ENCODE measurements at places on chromosomes 5 and 9.

DNA sequence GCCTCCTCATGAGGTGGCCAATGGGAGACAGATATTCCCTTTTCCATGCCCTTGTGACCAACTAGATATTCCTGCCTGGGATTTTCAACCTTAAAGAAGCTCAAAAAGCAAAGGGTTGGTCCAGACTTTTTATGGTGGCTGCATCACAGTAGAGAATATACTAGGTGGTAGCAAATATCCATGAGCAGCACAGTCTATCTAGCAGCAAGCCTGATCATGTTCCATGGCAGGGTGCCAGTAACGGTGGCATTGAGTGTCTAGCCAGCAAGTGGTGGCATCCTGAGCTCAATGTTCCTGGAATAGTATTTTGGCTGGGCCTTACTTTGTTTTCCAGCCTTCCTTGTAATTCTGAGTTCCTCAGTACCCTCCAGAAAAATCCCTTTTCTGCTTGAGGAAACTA lies 25.8 kb downstream of the CDC25C start:
- DNase-seq, result no peak

- DNase-seq, result no peak
Measured at GRCh38 chr5:178221282-178221681, 11.3 kb downstream of the PHYKPL start.

DNA sequence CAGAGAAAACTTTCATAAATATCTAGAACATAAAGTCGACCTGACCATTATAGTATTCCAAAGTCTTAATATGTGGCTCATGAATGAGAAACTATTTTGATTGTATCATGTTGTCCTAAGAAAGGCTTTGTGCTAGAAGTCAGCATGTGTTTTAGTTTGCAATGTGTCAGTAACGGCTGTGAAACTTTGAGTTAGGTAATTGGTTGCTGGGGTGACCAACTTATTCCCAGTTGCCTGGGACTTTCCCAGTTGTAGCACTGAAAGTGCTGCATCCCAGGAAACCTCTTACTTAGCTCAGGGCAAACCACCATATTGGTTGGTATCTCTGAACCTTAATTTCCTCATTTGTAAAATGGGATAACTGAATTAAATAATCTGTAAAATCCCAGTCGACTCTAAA lies 114.6 kb upstream of the SLC12A2 start:
- no peak for DNase-seq

DNA sequence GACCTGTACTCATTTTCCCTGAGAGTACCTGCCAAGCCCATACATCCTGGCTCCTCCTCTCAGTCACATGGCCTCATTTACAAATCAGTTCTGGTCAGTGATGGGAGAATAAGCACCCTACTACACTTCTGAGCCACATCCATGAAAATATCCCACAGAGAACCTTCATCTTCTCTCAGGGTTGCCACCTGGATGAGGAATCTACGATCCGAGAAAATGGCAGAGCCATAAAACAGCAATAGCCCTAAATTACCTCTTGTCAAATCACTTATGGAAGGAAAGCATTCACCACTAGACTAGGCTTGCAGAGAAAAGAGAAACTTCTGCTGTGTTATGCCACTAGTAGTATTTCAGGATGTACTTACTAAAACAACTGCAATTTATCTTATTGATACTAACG lies 324.8 kb downstream of the BNC2 start:
- no peak for DNase-seq

- peak; percentile 84 for DNase-seq
Measured at GRCh38 chr5:90783460-90784333, 225.1 kb downstream of the ADGRV1 start.

- DNase-seq, result no peak
Measured at GRCh38 chr9:127169575-127169883, 47.1 kb upstream of the ANGPTL2 start.

DNA sequence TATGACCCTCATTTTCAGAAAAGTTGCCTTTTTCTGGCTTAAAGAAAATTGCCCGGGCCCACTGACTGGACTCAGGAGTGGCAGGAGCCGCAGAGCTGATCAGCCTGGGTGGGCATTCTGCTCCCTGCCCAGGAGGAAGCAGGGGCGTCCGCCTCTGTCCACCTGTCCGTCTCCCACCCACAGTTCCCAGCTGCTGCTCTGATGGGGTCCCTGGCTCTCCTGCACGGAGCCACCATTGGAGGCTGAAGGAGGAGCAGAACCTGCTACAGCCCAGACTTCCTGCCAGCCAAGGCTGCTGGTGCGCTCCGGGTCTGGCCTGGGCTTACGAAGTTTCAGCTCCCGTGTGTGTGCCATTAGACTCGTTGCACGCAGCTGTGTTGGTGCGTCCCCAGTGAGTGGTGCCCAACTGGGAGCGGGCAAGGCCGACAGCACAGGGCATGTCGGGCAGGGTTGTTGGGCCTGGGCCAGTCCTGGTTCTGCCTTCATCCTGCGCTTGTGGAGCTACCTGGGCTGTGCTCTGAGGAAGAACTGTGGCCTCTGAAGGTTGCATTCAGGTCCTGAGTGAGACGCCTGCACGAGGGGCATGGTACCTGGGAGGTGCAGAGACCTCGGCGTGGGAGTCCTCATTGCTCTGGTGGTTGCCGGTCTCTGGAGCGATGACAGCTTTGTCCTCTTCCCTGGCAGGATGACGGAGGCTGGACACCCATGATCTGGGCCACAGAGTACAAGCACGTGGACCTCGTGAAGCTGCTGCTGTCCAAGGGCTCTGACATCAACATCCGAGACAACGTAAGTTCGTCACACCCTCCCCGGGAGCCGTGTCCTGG lies 77.2 kb upstream of the CACNA1B start:
- no peak for DNase-seq

GRCh38 chr9:94084314-94084713 lies at the start of gene PTPDC1:
Gene PTPDC1 (plus strand): TSS chr9:94084464. CDS start chr9:94084531, 67 bp downstream.
- DNase-seq, result peak; percentile 40

- DNase-seq, result peak; percentile 62
Measured at GRCh38 chr5:60649288-60649917, 50.6 kb downstream of the DEPDC1B start.

DNA sequence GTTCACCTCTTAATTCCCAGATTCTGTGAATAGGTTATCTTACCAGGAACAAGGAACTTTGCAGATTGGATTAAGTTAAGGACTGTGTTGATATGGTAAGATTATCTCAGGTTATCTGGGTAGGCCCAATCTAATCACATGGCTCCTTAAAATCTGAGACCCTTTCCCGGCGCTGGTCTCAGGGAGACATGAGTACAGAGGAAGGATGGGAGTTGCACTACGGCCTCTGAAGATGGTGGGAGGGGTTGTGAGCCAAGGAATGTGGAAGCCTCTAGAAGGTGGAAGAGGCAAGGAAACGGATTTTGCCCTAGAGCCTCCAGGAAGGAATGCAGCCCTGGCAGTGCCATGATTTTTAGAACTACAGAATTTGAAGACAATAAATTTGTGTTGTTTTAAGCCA lies 95.1 kb downstream of the AK8 start:
- DNase-seq, result no peak

DNA sequence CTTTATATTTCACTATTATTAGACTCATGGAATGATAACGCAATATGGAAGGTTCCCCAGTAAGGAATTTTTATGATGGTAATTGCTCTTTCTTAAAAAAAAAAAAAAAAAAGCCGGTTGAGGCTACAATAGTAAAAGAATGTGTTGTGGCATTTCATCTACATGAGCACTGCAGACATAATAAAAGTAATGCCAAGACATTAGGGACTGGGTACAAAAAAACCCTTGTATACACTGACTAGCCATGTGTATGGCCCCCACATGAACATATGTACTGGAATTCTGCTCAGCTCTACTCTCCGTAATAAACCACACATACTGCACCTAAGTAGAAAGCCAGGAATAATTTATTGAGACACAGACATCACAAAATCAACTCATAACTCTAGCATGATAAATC lies 218.4 kb downstream of the ADAMTS6 start:
- no peak for DNase-seq

DNA sequence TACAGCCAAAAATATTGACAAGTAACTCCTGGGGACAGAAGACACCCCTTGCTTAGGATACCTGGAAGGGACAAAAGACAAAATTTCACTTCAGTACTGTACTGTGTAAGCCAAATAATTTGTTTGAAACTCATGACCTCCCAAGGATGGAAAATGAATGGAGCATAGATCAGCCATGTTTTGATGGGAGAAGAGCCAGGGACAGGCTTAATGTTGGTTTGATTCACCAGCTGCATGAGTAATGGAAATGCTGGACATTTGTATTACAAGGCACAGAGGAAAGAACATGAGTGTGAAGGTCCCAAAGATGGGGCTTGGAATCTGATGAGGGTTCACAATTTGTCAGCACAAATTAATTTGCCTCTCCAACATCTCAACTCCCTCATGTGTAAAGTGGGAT lies 122.8 kb downstream of the ENC1 start:
- DNase-seq, result no peak

DNA sequence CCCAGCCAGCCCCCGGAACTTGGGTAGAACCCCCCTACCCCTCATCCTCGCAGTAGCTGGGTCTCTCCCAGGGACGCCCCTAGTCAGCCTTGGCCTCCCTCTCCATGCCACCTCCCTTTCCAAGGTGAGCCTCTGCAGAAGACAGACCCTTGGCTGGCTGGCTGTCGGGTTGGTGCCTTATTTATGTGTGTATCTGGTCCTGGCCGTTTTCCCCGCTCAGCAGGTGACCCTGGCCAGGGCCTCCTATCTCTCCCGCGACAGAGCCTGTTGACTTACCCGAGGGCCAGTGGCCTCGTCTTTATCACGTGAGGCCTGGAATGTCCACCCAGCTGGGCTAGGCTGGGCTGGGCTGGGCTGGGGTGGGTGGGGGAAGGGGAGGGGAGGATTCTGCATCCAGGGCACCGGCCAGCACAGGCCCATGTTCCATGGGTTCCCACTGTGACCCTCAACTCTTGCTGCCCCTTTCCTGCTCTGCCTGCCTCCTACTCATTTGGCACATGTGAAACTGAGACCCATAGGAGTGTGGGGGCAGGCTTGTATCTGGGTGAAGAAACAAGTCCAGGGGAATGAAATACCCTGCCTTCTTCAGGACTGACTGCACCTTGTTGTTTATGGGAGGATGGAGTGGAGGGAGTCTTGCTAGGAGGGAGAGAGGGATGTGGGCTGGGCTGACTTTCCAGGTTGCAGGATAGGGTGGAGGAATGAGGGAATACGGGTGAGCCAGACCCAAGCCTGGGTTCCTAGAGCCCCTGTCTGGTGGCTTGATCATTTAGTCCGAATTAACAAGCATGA lies 3.1 kb downstream of the CXXC5 start:
- DNase-seq, result peak; percentile 88

DNA sequence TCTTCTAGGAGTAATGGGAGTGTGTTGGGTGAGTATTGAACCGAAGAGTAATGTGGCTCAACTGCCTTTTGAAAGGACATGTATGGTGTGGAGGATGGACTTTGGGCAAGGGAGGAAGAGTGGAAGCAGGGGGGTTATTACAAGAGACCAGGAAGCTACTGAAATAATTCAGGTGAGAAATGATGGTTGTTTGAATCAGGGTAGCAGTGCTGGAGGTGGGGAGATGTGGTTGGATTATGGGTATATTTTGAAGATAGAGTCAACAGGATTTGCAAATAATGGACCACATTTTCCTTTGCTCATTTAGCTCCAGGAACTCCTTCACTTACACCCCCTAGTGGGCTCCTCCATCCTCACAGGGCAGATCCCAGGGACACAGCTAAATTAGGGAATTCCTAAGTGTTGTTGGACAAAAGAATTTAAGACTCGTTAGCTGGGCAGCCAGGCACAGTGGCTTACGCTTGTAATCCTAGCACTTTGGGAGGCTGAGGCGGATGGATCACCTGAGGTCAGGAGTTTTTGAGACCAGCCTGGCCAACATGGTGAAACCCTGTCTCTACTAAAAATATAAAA lies 1.2 kb upstream of the SLC4A9 start:
- no peak for DNase-seq

DNA sequence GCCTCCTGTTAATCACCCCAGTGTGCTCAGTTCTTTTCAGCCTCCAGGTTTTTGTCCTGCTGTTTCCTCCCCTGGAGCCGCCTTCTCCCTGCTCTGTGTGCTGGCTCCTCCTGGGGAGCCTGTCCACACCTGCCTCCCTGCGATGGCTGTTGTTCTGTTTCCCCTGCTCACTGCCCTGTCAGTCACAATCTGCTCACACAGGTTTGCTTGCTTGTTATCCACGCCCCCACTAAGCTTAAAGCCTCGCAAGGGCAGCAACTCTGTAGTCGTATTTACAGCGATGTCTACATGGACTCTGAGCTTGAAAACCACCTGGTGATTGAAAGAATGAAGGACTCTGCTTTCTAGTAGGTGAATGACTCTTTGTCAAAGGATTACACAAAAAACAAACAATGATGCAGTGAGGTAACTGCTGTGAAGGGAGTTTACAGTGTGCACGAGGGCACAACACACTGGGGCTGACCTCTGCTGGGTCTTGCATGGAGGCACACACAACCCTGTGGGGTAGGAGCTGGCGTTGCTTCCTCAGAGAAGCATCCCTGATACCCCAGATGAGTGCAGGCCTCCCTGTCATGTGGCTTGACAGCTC lies 39.6 kb upstream of the TEX48 start:
- peak; percentile 85 for DNase-seq

GRCh38 chr5:139512786-139513390 lies 30.3 kb upstream of the STING1 start:
- no peak for DNase-seq

GRCh38 chr5:140042643-140043507 lies at the start of gene NRG2:
Gene NRG2 (minus strand): TSS chr5:140043299.
- peak; percentile 62 for DNase-seq

GRCh38 chr9:27429436-27429835 lies 94.7 kb upstream of the IFNK start:
- DNase-seq, result no peak

DNA sequence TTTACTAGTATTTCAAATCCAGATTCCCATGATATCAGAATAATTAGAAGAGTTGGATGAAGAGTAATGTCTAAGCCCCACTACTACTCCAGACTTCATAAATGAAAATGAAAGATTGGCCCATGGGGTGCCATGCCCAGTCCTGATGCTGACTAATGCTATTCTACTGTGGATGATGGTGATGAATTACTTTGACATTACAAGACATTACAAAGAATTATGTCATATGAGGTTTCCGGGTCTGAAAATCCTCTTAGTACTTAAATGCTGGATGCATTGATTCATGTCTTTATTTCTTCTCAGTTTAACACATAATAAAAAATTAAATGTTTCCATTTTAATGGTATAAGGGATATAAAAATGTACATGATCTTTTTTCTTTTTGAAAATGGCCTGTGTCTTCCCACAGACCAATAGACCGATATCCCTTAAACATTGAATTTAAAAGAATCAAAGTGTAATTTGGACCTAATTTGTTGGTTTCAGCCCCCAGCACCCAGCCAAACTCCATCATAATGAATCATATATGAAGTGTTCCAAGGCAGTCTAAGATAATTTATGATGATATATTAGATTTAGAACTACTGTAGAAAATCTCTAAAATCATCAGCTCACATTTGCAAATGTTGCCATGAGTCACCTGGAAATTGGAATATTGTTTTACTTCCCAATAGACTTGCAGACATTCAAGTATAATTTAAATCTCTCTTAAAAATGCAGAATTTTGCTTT lies 223.6 kb upstream of the SGCD start:
- no peak for DNase-seq

GRCh38 chr5:137203011-137203632 lies 296.0 kb downstream of the SPOCK1 start:
- no peak for DNase-seq

DNA sequence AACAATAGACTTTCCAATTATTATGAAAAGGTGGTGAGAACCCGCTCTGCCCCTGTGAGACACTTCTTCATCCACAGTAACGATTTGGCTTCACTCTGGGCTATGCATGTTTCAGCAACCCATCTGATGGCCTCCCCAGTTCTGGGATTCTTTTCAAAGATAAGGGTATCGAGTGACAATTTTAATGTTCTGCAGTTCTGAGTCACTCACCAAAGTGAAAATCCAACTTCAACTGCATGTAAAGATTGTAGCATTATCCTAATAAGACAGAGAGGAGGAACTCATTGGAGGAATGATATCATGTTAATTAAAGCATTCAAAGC lies 1078.3 kb upstream of the SEMA6A start:
- no peak for DNase-seq
